ENCODE measurements at places on chromosomes 3 and 15.

DNA sequence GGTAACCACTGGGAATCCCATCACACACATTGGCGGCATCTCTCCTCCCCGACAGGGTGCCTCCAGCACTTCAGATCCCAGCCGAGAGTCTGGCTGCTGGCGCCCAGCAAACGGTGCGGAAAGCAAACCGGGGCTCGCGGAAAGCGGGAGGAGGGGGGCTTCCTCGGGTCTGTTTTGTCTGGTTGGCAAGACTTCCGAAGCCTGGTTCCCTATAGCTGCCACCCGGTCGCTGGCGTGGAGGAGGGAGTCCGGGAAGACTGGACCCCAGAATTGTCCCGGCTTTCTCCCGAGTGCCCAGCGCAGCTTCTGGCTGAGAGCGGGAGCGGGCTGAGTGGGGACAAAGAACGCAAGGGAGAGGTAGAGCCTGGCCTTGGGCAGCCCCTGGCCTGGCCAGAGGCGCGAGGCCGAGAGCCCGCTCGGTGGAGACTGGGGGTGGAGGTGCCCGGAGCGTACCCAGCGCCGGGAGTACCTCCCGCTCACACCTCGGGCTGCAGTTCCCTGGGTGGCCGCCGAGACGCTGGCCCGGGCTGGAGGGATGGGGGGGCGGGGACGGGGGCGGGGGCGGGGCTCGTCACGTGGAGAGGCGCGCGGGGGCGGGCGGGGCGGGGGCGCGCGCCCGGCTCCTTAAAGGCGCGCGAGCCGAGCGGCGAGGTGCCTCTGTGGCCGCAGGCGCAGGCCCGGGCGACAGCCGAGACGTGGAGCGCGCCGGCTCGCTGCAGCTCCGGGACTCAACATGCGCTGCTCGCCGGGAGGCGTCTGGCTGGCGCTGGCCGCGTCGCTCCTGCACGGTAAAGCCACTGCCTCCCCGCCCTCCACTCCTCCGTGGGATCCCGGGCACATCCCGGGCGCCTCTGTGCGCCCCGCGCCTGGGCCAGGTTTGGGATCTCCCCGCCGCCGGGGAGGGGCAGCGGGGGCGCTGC is at the start of gene CHRNA7:
TSS of gene CHRNA7 (plus strand) at position 654 of the 920 bp plus-strand sequence. CDS start at position 734, 80 bp downstream.
- peak; percentile 55 for DNase-seq

DNA sequence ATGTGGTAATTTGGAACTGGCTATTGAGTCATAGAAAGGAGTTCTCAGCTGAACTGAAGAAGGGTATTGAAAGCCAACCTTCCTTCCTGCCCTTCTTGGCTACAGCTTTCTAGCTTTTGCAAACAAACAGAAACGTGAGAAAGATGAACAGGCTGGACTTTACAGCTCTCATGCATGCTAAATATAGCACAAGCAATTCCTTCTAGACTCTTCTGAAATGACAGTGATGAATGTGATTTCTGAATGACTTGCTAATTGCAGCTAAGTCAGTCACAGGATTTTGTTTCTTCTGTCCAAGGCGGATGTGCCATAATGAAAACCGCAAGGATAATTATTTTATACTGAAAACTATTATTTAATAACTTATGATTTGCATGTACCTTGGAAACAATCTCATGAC is 36.3 kb downstream of the BCHE start:
- no peak for DNase-seq

DNA sequence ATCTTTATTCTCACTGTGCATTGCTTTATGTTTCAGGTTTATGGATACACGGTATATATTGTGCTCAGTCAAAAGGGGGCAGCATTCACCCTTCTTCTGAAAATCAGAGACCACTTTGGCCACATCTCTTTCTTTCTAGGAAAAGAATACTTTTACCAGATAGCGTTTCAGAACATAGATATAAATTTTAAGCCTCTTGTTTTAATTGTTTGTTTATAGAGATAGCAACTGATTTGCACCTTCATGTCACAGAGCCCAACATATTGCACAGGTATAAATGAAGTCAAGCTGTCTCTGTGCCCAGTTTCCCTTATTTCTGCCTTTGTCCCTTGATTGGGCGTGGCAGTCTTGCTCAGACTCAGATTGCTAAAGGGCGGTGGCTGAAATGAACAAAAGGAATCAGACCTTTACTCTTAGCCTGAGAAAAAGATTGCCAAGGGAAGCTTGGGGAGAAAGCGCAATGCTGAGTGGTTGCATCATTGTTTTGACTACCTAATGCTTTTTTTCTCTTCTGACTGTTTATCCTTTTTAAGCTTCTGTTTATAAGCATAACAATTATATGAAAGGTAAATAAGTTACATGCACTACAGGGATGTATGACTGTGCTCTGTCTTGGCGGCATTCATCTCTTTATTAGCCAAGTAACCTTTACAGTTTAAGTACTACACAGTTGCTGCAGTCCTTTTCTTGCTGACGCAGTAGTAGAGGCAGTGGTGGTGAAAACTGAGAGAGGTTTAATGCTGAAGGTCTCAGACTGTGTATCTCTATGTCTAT is 70.8 kb upstream of the ZBTB20 start:
- DNase-seq, result peak; percentile 67

- no peak for DNase-seq
Measured at GRCh38 chr3:65385805-65386204, 652.9 kb downstream of the MAGI1 start.

- DNase-seq, result no peak
Measured at GRCh38 chr3:135018149-135018923, 223.3 kb downstream of the EPHB1 start.

GRCh38 chr3:83948771-83949170 is 1010.0 kb upstream of the CADM2 start:
- no peak for DNase-seq

GRCh38 chr15:90870354-90871138 is 2.2 kb downstream of the FURIN start:
- DNase-seq, result no peak

GRCh38 chr3:153911116-153911515 is 210.1 kb upstream of the ARHGEF26 start:
- DNase-seq, result no peak

DNA sequence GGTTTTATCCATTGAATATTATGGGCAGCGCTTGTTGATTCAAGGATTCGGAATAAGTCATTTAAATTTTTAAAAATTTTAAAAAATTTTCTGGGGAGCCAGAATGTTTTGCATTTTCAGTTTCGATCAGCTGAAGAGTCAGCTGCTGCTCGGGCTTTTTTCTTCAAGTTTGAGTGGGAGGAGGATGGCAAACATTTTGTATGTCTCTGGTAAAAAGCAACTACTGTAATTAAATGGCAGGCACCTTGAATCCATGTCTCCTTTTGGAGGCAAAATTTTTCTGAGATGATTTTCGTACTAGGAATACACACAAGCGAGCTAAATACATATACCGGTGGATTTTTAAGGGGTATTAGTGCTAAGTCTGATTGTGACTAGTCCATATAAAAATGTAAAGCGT is 612 bp downstream of the C3orf38 start:
- no peak for DNase-seq

DNA sequence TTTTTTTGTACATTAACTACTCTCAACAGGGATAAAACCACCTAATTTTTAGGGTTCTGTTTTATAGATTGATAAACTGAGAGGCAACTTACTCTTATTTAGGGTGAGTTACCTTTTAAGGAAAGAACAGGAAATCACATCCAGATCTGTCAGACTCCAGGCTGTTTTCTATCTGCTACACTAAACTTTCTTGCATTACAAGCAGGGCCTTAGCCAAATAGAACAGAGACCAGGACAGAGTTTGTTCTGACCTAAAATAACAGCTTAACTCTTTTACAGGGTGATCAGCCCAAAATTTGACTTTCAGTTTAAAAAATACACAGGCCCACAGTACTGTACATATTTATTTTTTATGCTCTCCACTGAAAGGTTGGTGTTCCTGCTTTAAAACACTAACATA is 38.6 kb downstream of the SGO1 start:
- DNase-seq, result no peak

- DNase-seq, result peak; percentile 62
Measured at GRCh38 chr3:23113455-23114171, 89.5 kb upstream of the UBE2E2 start.

DNA sequence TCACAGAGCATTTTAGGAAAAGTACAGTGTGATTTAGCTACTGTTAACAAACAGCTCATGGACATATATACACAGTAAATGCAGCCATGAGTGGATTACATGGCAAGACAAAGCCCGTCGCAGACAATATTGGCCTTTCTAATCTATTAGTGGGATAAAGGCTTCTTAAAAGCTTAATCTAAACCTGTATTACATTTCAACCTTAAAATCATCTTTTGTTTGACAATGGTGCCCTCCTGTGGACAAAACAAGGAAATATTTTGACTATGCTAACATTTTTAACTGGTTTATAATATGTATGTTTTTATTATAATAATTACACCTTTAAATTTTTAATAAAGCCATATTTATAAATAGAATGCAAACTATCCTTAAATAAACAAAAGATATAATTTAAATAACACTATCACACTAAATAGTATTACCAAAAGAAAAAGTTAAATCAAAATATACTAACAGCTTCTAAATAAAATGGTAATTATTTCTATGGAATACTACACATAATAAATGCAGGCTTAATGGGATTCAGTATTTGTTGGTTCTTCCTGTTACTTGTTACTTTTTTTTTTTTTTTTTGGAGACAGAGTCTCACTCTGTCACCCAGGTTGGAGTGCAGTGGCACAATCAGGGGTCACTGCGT is 38.6 kb downstream of the TAFA4 start:
- DNase-seq, result peak; percentile 35

DNA sequence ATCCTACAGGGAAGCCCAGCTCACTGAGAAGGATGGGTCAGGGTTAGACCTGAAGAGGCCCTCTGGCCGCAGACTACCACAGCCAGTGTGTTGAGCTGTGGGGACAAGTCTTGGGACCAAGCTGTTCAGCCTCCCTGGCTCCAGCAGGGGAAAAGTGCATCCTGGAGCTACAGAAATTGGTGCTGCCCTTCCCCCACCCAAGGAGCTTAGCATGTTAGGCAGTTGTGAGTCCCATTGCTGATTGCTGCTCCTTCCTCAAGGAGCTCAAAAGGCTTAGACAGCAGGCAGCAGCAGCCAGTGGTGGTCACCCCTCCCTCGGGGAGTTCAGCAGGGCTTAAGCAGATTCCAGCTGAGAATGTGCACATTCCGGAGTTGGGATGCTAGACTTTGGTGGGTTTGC is 165.6 kb downstream of the ATP8B4 start:
- no peak for DNase-seq

DNA sequence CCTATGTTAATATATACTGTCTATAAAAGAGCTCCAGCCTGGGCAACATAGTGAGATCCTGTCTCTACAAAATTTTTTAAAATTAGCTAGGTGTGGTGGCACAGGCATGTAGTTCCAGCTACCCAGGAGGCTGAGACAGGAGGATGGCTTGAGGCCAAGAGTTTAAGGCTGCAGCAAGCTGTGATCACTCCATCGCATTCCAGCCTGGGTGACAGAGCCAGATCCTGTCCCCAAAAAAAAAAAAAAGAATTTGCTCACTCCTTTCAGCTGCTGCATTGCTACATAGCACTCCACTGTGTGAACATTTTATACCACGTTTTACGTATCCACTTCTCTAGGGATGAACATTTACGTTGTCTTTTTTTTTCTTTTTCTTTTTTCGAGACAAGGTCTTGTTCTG is 6.0 kb upstream of the TSEN2 start:
- DNase-seq, result no peak

GRCh38 chr3:16767006-16767405 is 117.7 kb upstream of the PLCL2 start:
- no peak for DNase-seq

DNA sequence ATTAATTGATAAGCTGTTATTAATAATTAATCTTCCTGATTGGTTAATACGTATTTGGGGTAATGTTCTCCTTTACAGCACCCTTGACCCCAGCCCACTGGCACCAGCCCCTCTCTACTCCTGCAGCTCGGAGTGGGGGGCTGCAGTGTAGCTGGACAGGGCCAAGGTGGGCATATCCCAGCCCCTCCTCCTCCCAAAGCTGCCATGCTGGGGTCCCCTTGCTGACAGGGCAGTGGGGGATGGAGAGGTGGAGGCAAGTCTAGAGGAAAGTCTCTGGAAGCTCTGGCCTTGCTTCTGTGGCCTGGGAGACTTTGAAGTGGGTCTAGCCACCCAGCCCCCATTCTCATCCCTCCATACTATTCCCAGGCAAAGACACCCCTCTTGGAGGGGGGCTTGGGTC is 35.8 kb downstream of the HCN4 start:
- DNase-seq, result no peak

DNA sequence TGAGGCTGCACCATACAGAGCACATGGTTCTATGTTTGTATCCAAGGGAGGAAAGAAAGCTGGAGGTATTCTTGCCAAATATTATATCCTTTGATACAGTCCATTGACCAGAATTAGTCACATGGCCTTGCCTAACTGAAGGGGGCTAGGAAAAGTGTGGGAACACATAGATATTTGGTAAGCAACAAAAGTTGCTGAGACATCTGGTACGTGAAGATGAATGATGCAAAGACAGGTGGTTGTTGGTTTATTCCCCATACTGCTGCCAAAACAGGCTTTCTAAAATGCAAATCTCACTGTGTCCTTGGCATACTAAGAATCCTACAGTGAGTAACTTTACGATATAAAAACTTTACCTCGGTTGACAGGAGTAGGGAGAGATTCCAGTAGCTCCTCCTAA is 162.2 kb downstream of the VGLL3 start:
- DNase-seq, result peak; percentile 6

DNA sequence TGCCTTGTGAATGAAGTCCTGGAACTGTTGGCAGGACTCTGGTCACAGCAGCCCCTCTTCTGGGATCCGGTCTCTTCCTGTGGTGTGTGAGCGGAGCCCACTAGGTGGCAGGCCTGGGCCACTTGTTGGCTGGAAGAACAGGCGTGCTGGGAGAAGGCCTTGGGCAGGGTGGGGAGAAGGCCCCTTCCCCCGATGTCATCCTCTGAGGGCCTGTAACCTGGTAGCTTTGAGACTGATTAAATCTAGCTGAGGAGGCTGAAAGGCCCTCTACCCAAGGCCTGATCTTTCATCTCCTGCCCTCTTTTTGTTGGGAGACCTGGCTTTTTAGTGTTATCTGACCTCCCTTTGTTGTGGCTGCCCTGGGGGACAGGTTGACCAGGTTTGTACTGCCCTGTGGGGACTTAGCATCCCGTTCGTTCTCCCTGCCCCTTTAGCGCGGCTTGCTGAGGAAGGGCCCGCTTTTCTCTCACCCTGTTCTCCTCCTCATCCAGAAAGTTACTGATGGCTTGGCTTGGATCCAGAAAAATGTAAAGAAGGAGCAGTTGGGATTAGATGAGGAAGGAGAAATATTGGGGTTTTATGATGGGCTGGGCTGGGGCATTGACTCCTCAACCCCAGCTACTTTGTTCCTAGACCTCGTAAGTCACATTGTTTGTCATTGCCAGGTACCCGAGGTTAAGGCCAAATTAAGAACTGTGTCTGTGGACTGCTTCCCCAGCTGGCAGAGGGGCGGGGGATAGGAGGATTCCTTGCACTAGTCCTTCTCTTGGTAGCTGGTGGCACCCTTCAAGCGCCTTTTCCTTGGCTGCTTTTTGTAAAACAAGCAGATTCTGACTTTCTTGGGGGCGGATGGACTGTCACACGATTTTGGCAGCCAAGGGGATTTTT is 48.5 kb downstream of the CHCHD6 start:
- DNase-seq, result peak; percentile 75
